ENCODE measurements at places on chromosomes 12 and 14. TPM values are rescaled to one million over a fixed set of nuclear protein-coding genes. Genes with fewer than 3 reads are reported as not detected.

The TSHR gene
- polyA plus RNA-seq, result not detected

The STON2 gene
- polyA plus RNA-seq, result not detected

The NPAS3 gene
- not detected for polyA plus RNA-seq

The SLC25A47 gene
- polyA plus RNA-seq, result not detected

The KCNC2 gene
- not detected for polyA plus RNA-seq

The ACOT6 gene
- polyA plus RNA-seq, result not detected

The GALC gene
- 27.9 TPM for polyA plus RNA-seq

All from CD4-positive, alpha-beta memory T cell (primary cell).